Frontal cortex (tissue), 4 donors: ENCODE measurements at places on chromosomes 2 and 18.

DNA sequence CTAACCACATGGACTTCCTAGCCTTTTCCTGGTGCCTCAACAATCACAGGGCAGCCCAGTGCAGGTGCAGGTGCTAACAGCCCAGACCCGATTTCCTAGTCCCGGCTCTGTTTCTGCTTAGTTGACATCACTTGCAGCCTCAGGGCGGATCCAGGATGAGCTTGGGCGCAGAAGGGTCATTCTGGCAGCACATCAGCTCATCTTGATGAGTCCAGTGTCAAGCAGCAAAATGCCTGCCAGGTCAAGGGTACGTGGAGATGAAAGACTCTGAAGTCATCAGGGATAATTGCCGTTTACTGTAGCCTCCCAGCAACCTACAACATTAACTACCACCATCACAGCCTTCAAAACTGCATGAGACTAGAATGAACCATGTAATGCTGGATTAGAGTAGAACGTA lies 39.4 kb upstream of the EFHD1 start:
- no peak for DNase-seq

GRCh38 chr2:234412726-234413125 lies 84.2 kb downstream of the ARL4C start:
- DNase-seq: no peak

DNA sequence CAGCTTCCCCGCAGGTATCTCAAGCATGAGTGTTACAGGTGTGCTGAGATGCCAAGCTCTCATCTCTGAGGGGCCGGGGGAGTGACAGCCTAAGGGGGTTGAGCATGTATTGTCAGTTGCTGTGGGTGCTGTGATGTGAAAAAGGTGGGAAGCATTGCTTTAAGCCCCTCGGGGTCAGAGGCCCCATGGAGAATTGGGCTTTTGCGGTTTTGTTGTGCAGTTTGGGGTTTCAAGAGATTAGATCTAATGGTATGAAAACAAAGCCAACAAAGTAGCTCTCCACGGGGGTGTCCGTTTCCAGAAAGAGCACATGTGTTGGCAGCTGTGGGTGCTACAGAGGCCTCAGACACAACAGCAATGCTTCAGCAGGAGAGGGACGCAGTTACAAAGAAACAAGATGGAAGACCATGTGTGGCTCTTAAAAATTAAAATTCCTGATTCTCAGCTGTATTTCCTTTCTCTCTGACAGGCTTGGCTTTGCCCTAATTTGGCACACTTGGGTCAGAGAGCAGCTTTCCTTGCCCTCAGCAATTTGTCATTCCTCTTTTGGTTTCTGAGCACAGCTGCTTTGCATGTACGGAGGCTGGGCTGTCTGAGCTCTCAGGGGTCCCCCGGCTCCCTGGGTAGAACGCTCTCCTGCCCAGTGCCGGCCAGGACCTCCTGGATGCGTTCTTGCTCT lies 69.9 kb downstream of the TMEM247 start:
- no peak for DNase-seq

GRCh38 chr2:28413152-28413898 lies 20.7 kb downstream of the FOSL2 start:
- DNase-seq: no peak

- no peak for DNase-seq
Measured at GRCh38 chr2:12180031-12180430, 433.6 kb downstream of the LPIN1 start.

- DNase-seq: no peak
Measured at GRCh38 chr2:29780906-29781305, 140.5 kb downstream of the ALK start.

DNA sequence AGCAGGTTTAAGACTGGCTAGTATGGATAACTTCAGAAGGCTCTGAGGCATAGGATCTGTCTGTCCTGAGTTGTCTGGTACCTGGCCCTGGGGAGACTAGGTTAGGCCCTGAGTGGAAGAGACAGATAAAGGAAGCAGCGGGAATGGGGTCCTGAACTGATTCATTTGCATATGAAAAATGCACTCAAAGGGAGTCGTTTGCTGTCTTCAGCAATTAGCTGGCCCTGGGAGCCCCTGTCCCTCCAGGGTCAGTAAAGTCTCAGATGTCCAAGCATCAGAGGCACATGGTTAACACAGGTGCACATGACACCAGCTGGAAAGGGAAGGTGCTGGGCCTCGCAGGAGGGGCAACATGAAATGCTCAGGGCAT lies 172.4 kb downstream of the ACOXL start:
- DNase-seq: no peak

- no peak for DNase-seq
Measured at GRCh38 chr18:35099911-35100310, 58.7 kb downstream of the MAPRE2 start.

DNA sequence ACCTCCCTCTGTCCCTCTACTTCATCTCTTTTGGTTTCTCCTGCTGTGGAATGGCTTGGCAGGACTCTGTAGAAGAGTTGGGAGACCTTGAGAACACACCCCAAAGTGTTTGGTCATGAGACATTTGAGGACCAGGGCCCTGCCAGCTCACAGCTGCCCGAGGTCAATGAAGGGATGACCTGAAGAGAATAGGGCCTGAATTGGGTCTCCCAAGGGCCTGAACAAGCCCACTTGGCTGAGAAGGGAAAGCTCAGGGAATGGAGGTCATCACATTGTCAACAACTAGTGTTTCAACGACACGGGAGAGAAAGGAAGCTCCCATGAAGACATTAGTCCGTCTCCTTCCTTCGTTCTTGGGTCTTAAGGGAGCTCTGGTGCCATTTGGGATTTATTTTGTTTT lies 52.8 kb downstream of the TTC32 start:
- DNase-seq: no peak

DNA sequence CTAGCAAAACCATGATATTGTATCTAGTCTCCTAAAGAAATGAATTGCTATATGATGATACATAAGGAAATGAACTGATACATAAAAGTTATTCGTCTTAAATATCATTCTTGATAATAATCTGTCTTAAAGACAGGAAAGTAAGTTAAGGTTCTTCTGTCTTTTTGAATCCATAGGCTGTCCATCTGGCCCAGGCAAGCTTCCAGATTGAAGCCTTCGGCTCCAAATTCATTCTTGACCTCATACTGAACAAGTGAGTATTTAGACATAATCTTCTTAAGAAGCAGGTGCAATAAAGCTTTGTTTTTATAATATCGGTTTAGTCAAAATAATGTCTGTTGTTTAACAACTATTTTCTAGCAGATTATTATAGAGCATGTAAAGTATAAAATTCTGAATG lies 37.7 kb downstream of the ADAM23 start:
- DNase-seq: no peak

GRCh38 chr2:136128905-136129304 lies 11.0 kb upstream of the CXCR4 start:
- no peak for DNase-seq

DNA sequence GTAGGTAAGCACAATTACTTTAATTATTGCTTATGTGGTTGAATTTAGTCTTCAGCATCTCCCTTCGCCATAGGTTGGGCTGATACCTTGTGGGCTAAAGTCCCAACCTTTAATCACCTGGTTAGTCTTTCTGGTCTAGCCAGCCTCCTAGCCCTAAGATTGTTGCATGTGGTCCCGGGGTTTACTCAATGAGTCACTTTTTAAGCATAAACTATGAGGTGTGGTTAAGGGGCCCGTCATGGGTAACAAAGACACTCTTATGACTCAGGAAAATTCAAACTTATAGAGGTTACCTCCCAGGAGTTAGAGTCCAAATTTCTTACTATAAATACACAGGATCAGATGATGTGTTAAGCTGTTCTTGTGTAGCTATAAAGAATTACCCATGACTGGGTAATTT lies 841.6 kb downstream of the TRIB2 start:
- no peak for DNase-seq

DNA sequence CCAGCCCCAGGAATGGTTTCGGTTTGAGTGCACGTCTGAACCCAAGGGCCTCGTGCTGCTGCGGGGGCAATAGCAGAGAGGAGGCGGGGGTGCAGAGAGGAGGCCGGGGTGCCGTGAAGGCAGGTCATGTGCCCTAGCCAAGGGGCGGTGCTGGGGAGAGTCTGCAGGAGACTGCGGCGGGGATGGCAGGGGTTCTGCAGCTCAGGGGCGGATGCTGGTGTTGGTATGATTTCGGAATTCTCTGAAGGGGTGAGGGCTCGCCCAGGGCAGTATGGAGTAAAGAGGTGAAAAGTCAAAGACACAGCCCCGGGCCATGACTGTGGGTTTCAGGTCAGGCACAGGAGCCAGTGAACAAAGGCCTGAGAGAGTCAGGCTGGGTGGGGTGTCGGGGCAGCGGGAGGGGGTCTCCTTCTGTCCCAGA lies 186.5 kb upstream of the HDAC4 start:
- no peak for DNase-seq

DNA sequence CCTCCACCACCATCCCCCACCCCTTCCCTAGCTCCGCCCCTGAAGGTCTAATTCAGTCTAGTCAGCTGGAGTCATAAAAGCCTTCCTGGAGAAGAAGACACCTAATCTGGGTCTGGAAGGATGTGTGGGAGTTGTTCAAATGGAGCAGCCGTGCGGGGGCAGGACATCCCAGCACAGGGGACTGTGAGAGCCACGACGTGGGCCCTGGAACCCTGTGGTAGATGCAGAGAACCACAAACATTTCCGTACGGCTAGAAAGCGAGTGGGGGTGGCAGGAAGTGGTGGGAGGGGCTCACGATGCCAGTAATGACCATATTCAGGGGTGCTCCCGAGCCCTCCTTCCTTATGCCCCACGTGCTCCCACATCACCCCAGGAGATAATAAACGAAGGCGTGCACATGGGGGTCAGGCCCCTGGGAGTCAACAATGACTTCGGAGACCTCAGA lies 20.9 kb upstream of the COL6A3 start:
- no peak for DNase-seq
